D341Med (cell line): ENCODE measurements at places on chromosomes 6 and 20.
A peak's percentile ranks its signal among the peaks of the same experiment; 100 is the strongest.

GRCh38 chr6:70282312-70282918 is 20.5 kb downstream of the COL9A1 start:
- peak; percentile 33 for DNase-seq

DNA sequence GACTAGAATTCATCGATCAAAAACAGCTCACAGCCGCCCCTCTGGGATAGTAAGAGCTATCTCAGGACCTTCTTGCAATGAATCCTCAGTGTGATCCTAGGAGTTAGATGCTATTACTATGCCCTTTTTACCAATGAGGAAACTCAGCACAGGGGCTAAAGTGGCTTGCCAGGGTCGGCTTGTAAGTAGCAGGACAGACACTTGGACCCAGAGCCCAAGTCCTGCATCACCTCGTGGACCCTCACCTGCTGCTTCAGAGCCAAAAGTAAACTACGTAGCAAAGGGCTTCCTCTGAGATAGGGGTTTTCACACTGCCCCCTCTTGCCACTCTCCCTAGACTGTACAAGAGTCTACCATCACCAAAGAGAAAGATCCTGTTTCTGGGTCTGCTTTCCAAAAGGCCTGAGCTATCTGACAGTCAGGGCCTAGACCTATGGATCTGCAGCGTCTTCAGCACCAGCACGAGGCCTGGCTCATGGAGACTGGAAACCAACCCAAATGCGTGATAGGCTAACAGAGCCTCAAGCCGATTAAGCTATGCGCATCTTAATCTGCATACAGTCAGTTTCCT is 172.3 kb downstream of the ANKRD60 start:
- peak; percentile 4 for DNase-seq

GRCh38 chr6:150937132-150937906 is 71.8 kb downstream of the MTHFD1L start:
- no peak for DNase-seq

DNA sequence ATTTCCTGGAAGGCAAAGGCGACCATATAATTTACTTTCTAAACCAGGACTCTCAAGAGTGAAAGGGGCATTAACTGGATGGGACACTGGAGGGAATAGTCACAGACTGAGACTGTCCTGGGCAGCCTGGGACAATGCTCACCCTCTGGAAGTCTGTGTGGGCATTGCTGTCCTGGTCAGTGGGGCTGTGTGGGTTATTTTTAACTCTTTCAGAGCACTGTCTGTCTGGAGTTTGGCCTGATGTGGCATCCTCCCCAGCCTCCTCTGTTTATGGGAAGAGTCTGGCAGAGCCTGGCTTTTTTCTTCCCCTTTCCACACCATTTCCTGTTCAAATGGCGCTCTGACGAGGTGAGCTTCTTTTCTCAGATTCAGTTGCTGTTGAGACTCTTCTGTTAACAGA is 11.7 kb downstream of the DAAM2 start:
- DNase-seq, result no peak

- DNase-seq, result no peak
These were observed 59.5 kb upstream of the RNF144B start for GRCh38 chr6:18327626-18328025.

GRCh38 chr6:110934381-110934898 is 24.1 kb upstream of the GTF3C6 start:
- no peak for DNase-seq

DNA sequence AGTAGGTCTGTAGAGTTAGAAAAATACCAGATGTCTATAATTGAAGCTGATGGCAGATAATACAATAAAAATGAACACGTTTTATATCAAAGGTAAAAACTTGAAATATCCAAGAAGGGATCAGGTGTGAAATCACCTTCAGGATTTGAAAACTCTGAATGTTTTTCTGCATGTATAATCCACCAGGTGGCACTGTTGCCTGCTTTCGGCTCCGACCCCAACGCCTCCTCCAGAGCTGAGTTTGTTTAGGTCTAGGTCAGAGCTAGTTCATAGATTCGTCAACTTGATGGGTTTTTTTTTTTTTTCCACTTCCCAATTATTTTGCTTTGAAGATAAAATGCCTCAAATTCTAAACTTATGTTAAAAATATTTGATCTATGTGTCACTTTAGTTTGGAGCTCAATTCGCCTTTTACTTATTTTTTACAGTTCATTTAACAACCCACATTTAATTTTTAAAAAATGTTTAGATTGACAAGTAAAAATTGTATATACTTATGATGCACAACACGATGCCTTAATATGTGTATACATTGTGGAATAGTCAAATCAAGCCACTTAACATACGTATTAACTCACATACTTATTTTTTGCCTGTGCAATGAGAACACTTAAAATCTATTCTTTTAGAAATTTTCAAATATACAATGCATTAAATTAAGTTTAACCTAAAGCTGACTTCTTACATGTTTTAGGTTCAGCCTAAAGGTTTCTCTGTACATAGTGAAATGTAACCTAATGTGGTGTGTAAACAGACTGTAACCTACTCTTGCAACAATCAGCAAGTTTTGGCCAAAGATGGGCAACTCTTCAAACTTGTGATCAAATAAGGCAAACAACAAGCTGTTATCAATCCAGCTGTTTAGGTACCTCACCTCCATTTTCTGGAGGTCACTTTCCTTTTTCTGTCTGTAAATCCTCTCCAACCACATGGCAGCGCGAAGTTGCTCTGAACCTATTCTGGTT is 39.4 kb upstream of the ENPP4 start:
- DNase-seq, result peak; percentile 72

- DNase-seq, result peak; percentile 48
These were observed 568 bp downstream of the CCDC170 start for GRCh38 chr6:151494235-151494935.
